ENCODE measurements at places on chromosomes 11 and 22.

DNA sequence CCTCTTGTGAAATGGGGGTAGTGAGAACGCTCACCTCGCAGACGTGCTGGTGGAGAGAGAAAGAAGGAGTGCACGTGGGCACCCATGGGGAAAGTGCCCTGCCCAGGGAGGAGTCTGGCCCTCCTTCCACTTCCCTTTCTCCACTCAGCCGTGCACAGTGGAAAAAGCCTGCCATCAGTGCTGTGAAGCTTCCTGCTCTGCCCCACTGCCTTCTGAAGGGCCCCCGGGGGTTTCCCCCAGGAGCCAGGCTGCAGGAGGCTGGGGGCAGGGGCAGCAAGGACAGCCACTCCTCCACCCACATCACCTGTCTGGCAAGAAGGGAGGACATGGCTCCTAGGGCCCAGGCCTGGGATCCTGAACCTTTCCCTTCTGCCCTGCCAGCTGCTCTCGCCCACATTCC, 7.6 kb downstream of the TP53I11 start:
- no peak for DNase-seq

DNA sequence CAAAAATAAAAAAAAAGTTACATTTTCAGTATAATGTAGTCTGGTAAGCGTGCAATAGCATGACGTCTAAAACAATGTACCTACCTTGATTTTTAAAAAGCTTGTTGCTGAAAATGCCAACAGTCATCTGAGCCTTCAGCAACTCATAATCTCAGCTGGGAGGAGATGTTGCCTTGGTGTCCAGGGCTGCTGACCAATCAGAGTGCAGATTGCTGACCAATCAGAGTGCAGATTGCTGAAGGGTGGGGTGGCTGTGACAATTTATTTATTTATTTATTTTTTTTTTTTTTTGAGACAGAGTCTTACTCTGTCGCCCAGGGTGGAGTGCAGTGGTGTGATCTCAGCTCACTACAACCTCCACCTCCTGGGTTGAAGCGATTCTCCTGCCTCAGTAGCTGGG, 17.8 kb downstream of the ZBED4 start:
- DNase-seq: no peak

GRCh38 chr22:38820020-38820419, 23.8 kb downstream of the NPTXR start:
- DNase-seq: no peak

- DNase-seq: no peak
Observed at GRCh38 chr11:111937844-111938243, 701 bp downstream of the DIXDC1 start.

- DNase-seq: no peak
Observed at GRCh38 chr11:94784884-94785283, 16.7 kb downstream of the AMOTL1 start.

DNA sequence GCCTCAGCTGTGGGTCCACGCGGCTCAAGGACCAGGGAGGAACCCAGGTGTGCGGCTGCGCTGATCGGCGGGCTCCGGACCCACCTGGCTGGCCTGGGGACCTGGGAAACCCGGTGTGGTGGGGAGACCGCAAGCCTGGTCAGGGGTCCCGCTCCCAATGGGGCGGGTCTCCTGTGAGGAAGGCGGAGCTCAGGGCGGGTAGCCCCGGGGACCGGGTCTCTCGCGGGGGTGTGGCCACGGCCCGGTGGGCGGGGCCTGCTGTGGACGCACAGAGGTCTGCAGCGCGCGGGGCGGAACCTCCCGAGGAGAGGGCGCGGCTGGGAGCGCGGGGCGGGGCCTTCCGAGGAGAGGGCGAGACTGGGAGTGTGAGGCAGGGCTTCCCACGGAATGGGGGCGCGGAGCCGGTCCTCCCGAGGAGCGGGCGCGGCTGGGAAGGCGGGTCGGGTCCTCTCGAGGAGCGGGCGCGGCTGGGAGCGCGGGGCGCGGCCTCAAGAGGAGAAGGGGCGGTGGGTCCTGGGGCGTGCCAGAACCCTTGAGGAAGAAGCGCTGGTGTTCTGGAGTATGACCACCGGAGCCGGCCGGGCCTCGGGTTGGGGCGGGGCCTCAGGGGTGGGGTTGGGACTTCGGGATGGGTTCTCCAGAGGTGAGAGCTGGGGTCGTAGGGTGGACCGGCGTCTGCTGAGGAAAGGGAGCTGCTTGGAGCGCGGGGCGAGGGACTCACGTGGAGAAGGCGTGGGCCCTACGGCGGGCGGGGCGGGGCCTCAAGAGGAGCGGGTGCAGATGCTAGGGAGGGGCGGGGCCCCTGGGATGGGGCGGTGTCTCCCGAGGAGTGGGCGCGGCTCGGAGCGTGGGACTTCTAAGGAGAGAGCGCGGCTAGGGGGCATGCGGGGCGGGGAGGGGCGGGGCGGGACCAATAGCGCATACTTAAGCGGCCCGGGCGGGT, 20.8 kb downstream of the DGCR6L start:
- DNase-seq: peak; percentile 88

DNA sequence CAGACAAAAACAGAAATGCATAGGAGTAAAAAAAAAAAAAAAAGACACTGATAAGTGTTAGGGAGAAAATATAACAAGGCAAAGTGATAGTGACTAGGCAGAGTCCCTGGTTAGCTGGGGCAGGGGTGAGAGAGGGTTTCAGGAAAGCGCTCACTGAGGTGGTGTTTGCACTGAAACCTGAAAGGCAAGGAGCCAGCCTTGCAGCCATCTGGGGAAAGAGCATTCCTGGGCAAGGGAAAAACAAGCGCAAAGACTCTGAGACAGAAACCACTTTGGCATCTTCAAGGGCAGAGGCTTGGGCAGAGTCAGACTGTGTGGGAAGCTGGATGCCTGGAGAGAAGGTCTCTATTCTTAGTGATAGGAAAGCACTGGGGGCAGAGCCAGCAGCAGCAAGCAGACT, 14.5 kb downstream of the CLMP start:
- no peak for DNase-seq

GRCh38 chr11:84721561-84721961, 905.6 kb downstream of the DLG2 start:
- no peak for DNase-seq

DNA sequence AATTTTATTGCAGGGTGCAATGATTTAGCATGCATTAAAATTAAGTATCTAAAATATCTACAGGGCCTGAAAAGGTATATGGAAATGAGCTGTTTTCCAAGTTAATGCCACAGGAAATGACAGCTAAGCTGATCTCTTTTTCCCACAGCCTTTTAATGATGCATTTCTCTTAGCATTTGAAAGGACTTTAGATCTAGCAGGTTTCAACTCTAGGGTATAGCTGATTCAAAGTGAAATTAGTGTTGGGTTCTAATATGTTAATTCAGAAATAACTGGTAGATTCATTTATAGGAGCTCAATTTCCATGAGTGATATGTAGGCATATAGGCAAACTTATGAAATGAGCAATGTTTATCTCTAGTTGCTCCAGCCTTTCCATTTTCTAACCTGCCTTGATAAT, 274.2 kb downstream of the CASP12 start:
- no peak for DNase-seq

DNA sequence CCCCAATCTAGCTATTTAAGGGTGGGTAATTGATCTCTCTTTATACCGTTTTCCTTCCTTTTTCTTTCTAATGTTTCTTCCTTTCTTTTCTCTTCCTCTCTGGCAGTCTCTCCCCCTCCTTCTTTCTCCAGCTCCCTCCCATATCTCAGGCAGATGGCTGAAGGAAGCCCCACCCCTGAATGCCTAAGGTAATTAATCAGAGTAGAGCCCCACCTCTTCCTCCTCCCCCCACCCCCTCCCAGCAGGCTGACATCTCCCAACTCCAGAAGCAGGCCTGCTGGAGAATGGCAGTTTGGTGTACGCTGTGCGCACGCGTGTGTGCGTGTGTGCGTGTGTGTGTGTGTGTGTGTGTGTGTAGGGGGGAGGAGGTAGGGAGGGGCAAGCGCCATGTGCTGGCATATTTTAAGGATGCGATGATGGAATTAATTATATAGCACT, 122.6 kb downstream of the APOL5 start:
- no peak for DNase-seq

DNA sequence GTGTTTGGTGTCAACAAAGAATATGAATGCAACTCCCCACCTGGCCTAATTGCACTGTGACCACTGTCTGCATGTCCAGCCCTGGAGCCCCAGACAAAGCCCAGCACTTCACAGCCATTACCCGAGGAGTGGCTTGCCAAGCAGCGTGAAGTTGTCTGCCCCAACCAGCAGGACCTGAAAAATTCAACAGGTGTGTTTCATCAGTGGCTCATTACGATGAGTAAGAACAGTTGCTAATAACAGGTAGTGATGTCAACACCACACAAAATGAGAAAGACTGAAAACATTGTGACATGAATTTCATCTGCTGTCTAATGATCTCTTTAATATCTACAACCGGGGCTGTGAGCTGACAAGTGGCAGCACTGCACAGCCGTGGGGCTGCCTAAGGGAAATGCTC, 10.3 kb downstream of the MRPL21 start:
- DNase-seq: no peak

DNA sequence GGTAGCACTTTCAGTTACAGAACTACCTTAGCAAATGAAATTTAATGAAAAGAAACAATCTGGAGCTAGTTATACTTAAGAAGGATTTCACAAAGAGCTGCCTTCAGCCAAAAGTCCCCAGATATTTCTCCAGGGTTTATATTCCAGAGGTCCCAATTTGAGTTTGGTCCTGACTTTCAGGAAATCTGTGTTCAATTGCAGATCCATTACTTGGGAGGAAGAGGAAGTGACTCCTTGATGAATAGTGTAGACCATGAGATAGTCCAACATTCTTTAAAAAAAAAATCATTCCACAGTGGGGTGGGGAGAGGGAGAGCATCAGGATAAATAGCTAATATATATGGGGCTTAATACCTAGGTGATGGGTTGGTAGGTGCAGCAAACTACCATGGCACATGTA, 117.6 kb upstream of the ARHGAP20 start:
- no peak for DNase-seq

DNA sequence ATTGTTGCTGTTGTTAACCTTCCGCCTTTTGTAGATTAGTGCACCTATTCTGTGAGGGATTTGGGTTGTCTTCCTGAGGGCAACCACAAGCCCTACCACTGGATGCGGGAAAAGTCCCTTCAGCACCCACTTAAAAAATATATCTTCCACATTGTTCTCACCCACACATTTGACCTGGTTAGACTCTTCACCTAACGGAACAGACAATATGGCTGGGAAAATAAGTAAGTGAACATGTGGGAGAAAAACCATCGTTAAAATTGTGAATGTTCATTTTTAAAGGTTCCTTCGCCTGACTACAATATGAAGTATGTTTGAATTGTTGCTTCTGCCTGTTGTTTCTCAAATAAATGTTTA, 72.0 kb upstream of the MPEG1 start:
- no peak for DNase-seq

DNA sequence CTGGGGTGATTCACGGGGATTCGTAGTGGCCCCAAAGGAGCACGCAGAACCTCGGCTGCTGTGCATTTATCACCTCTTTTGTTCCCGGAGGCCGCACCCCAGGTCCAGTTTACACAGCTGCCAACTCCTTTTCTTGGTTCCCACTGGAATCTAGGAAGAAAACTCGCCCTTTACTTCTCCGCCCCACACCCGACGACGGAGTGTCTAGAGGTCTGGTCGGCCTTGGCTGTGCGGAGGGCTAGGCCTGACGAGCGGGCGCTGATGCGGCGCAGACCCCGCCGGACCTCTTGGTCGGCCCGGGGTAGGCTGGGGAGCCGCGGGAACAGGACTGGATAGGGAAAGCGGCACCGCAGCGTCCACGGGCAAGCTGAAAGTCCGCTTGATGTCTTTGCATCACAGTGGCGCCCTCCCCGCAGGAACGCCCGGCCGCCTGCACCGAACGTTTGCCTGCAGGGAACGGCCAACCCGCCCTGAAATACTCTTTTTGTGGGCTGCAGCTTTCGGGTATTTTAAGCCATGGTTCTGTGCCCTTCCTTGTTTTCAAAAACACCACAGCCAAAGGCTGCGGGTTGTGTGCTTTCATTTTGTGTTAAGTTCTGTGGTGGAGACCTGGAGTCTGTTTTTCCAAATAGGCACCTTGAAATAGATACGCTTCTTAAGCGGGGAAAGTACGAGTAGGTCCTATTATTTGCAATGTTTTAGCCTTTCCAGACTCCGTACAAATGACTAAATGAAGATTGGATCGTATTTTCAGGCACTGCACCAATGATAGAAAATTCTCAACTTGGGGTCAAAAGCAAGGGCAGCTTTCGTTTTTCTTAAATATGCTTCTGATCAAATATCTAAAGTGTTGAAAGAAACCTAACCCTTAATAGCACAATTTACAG, 829 bp upstream of the ZBED5 start:
- DNase-seq: peak; percentile 30

DNA sequence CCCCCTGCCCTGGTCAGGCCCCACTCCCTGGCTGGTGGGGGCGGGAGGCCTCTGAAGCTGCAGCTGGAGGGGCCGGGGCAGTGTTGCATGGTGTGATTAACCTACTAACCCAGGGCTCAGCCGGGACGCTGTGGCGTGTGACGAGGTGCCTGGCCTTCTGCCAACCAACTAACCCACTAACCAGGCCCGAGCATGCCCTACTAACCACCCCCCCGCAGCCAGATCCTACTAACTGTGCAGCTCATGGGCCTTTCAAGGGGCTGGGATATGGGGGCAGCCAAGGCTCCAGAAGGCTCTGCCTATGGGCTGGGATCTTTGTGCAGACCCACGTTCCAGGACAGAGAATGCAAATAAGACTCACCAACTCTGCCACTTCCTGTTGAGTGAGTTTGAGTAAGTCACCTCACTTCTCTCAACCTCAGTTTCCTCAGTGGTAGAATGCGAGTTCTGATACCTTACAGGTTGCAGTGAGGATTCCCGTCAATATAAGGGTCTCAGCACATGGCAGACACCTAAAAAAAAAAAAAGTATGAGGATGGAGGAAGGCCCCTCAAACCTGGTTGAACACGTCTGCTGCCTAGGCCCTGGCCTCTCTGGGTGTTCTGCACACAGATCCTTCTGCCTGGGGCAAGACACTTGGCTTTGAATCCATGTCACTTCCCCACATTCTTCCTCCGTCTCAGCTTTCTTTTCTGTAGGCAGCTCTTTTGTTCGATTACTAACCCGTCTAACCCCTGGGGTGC, 14.1 kb downstream of the MIAT start:
- DNase-seq: peak; percentile 56

- no peak for DNase-seq
Observed at GRCh38 chr11:78525720-78526119, 48.9 kb downstream of the NARS2 start.

GRCh38 chr22:42769238-42769573, 48.5 kb upstream of the A4GALT start:
- no peak for DNase-seq

- no peak for DNase-seq
Observed at GRCh38 chr11:104352036-104352435, 188.1 kb upstream of the PDGFD start.

DNA sequence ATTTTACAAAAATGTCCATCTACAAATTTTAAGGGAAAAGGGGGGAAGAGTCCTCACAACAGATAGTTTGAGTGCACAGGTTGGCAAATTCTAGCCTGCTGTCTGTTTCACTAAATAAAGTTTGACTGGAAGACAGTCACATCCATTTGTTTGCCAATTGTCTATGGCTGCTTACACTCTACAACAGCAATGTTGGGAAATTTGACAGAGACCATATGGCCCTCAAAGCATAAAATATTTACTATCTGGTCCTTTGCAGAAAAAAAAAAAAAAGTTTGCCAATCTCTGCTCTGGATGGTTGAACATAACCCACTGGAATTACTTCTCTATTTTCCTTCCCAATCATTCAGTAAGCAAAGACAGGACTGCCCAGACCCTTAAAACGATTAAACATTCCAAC, 88.2 kb downstream of the FCHSD2 start:
- no peak for DNase-seq
